ENCODE measurements at places on chromosomes 2 and 18.

GRCh38 chr18:11862468-11863137 is 11.4 kb downstream of the CHMP1B start:
- no peak for DNase-seq

DNA sequence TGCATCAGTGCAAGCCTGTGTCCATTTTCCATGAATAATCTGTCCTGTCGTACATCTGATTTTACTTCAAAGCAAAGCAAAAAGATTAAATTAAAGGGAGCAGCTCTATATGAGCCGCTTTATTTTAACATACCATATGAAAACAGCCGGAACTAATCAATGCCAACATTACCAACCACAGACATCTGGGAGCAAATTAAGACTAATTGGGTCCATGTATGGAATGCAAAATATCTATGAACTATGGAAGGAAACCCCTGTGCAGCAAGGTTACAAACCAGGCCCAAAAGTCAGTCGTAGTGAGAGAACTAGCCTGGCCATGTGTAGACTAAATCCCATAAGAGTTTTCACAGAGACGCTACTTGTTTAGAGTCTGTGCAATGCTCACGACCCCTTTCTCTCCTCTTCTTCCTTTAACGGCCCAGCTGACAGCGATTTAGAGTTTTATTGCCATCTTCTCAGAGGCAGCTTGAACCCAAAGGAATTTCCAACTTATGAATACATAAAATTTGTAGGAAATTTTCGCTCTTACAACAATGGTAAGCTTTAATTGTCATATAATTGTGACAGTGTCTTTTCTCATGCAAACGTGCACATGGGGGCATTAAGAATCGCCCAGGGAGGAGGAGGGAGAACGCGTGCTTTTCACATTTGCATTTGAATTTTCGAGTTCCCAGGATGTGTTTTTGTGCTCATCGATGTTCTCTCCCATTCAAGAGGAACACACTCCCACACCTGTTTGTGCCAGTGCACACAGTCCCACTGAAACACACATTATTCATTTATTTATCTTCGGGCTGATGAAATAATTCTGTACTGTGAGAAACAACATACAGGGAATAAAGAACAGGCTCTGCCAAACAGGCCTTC is 52.9 kb upstream of the RPL31 start:
- no peak for DNase-seq

- no peak for DNase-seq
These were observed 23.5 kb upstream of the BZW1 start for GRCh38 chr2:200788121-200788718.

- DNase-seq = no peak
These were observed 262.9 kb downstream of the C1D start for GRCh38 chr2:67799886-67800285.

DNA sequence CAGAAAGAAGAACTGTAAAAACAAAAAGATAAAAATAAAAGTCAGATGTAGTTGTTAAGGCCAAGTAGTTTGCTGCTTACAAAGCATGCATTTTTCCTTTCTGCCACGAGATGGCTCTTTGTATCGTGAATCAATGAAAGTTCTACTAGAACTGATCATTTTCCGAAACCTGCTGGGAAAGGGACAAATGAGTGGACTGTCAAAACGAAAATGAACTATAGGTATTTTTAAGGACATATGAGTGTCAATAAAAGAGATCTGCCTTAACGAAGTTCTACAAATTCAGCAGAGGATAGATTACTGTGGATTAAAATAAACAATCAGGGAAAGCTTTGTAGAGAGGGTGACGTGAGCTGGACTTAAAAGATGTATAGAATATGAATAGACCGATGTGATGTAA is 15.0 kb upstream of the ELOA2 start:
- peak; percentile 41 for DNase-seq

GRCh38 chr2:3580449-3580848 is 5.4 kb downstream of the RPS7 start:
- DNase-seq = no peak
